ENCODE measurements at places on chromosomes 12 and 14. TPM values are rescaled to one million over a fixed set of nuclear protein-coding genes. Genes with fewer than 3 reads are reported as not detected.
A peak's percentile ranks its signal among the peaks of the same experiment; 100 is the strongest.

DNA sequence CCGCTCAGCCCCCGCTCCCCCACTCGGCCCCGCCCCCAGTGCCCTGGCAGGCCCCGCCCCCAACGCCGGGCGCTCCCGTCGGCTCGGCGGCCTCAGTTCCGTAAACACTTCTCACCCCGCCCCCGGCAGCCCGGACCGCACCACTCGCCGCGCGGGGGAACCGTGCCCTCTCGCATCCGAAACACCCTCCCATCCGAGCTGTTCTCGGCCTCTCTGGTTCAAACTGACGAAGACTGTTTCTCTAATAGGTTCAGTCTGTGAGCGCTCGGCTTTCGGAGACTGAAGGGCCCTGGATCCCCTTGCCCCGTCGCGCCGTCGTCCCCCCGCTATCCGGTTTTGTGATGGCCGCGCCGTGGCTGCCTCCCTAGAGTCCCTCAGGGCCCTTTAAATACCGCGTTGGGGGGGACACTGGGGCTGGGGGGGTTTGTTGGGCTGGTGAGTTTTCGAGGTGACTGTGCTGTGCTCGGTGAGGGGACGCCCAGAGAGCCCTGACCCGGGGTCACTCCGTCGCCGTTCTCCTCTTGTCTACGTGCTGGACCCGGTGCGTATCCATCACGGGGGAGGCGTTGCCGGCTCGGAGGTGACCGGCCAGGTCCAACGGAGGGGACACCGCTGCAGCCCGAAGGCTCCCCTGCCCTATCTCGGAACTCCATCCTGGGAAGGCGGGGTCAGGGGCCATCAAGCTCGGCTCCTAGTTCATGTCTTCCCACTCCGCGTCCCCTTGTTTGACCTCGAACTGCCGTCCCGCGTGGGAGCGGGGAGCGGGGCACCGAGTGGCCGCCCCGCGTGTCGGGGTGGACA lies at the start of gene TCP11L2:
TCP11L2 (plus strand) TSS at position 333 of the 801 bp plus-strand sequence. CDS start 8,343 bp downstream, outside the sequence.
- DNase-seq = peak; percentile 95

- no peak for DNase-seq
These were observed 98.7 kb downstream of the BBS10 start for GRCh38 chr12:76249501-76249900.

CPNE6 gene
- 0.04 TPM for total RNA-seq

LRRC43 gene
- 0.22 TPM for total RNA-seq

DNA sequence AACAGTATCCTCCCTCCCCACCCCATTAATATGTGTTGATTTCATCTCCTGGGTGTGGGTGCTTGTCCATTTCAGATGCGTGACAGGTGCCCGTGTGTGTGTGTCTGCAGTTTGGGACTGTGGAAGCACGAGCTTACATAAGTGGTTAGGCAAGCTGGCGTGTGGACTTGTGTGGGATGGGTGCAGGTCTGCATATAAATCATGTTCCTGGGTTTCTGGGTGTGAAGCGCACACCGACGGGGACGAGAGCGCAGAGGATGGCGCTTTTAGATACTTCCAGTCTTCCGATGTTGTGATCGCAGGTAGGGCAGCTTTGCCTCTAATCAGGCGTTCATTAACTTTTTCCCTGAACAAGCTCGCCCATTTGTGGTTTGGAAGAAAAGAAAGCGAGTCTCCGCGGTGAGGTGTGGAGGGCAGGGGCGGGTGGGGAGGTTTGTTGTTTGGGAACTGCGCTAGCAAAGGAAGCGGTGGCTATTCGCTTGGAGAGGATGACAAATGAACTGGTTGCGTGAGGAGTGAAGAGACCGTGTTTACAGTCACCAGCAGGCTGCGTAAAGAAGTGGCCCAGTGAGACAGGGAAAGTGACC lies 865 bp downstream of the RGS6 start:
- DNase-seq = peak; percentile 60

GRCh38 chr12:130222519-130223218 lies 60.4 kb downstream of the FZD10 start:
- peak; percentile 66 for DNase-seq

DNA sequence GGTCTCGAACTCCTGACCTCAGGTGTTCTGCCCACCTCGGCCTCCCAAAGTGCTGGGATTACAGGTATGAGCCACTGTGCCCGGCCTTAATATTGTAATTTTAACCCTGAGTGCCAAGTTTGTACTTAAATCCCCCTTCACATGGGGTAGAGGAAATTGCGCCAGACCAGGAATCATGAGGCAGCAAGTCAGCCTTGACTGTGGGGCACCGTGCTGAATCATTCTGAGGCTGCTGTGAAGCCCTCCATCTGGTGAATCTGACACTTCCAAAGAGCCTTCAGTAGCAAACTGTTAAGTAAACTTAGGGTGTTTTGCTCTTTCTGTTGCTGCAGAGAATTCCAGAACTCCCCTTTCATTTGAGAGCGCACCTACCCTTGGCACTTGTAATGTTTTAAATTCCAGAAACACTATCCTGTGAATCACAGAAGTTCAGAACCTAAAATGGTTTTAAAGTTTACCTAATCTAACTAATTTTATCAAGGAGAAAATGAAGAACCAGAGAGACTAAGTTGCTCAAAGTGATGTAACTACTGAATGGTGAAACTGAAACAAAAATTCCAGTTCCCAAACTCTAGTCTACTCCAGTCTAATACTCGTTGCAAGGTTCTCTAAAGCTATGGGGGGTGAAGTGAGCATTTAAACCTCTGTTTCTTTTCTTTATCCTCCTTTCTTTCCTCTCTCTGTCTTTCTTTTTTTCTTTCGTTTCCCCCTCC lies 7.5 kb downstream of the HEBP1 start:
- no peak for DNase-seq

CTSG gene
- 0.10 TPM for total RNA-seq

- peak; percentile 79 for DNase-seq
These were observed 526 bp downstream of the MLXIP start for GRCh38 chr12:122079033-122079531.

APOF gene
- total RNA-seq = not detected

GRCh38 chr14:22450266-22450665 lies 138.8 kb downstream of the DAD1 start:
- DNase-seq = no peak

NEUROD4 gene
- total RNA-seq = not detected

GRCh38 chr12:68327896-68328295 lies 4.3 kb downstream of the MDM1 start:
- no peak for DNase-seq

ADIPOR2 gene
- total RNA-seq = 23.0 TPM

TAS2R20 gene
- total RNA-seq = 0.38 TPM

DNA sequence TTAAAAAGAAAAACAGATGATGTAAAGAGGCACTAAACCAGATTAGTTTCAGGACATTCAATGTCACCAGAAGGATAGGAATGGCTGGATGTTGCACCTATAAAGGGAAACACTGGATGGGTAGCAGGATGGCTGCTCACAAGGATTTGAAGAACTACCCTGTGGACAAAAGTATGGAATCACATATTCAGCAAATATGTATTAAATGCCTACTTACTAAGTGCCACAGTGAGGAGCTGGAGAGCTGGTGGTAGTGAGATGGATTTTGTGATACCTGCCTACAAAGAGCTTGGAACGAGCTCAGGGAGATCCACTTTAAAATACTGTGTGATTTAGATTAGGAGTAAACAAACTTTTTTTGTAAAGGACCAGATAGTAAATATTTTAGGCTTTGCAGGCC lies 316.2 kb downstream of the PAWR start:
- no peak for DNase-seq
